ENCODE measurements at places on chromosomes 16 and 17.

- no peak for DNase-seq
Measured at GRCh38 chr17:67431249-67432015, 54.4 kb downstream of the PITPNC1 start.

DNA sequence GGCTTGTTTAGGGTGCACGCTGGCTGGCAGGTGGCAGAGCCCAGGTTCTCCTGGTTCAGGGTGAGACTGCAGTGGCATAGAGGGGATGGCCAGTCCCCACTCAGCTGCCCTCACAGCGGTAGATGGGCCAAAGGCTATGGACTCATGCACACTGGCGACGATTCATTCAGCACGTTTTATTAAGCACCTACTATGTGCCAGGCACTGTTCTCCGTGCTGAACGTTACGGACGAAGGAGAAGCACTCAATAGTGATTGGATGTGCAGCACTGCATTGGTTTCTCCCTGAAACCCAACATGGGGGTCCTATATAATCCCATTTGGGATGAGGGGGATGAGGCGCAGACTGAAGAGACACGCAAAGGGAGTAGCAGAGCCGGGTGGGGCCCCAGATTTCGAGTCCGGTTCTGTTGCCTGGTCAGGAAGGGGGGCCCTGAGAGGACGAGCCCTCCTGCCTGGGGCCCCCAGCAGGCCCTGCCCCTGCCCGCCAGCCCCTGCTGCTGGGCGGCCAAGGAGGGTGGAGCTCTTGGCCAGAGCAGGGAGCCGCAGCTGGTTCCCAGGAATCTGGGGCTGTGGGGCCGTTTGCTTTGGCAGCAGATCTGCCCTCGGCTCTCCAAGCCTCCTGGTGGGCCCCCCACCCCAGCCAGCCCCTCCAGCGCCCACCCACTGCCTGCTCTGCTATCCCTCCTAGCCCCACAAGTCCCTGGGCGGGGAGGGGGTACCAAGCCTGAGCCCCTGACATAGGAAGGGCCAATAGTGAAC is 8.8 kb downstream of the GLIS2 start:
- DNase-seq = no peak

DNA sequence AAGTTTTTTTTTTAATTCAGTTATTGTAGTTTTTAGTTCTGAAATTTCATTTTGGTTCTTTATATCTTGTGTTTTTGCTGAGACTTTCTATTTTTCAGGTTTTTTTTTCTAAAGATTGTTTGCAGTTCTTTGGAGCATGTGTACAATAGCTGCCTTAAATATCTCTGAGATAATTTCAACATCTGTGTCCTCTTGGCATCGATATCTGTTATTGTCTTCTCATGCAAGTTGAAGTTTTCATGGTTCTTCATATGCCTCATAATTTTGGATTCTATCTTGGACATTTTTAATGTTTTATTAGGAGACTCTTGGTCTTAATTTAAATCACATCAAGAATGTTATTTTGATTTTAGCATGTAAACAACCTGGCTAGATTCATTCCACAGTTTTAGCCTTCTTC is 22.8 kb downstream of the COX11 start:
- no peak for DNase-seq

GRCh38 chr17:2259769-2260536 is 43.6 kb downstream of the SMG6 start:
- DNase-seq = peak; percentile 73

DNA sequence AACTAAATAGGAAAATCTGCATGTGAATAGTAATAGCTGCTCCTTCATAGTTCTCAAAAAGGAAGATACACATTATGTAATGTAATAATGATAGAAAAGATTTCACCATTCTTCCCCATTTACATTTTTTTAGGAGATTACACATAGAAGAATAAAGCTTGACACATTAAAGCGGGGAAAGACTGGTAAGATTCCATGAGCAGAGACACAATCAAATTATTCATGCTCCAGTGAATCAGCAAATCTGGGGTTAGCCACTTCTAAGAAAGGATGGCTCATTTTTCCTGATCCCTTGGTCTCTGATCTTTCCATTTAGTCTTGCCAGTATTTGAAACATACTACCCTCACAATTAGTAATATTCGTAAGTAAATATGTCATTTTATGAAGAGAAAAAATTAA is 81.9 kb downstream of the CA4 start:
- DNase-seq = no peak

DNA sequence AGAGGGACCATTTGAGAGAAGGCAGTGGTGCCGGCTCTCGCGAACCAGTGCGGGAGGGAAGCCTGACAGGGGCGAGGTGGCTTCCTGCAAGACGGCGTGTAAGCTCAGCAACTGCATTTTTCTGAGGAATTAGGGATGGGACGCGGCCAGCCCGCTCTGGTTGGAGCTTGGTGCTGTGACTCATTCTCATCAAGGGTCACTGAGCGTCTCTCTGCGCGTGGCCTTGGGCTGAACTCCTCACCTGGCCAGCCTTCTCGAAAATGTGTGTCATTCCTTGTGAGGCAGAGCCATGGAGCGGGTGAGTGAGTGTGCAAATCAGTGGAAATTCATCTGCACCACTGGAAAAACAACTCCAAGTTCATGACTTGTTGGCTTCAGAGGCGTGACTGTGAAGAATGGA is 52.8 kb downstream of the NTN1 start:
- no peak for DNase-seq

- no peak for DNase-seq
Measured at GRCh38 chr16:81410643-81411293, 33.8 kb upstream of the CMIP start.

GRCh38 chr16:50166511-50167500 is 13.7 kb downstream of the TENT4B start:
- no peak for DNase-seq

GRCh38 chr17:8375738-8376259 is 705 bp downstream of the KRABD2 start:
- DNase-seq = no peak

- DNase-seq = no peak
Measured at GRCh38 chr17:32731556-32732295, 145.2 kb downstream of the MYO1D start.

- peak; percentile 51 for DNase-seq
Measured at GRCh38 chr17:21513012-21513570, 136.9 kb downstream of the KCNJ12 start.

- DNase-seq = no peak
Measured at GRCh38 chr17:73393962-73394361, 82.2 kb upstream of the CDC42EP4 start.

GRCh38 chr17:73482251-73482716 is 162.0 kb downstream of the SDK2 start:
- no peak for DNase-seq

GRCh38 chr17:55660178-55660886 is 62.3 kb downstream of the TMEM100 start:
- no peak for DNase-seq

- no peak for DNase-seq
Measured at GRCh38 chr17:56549501-56549900, 44.0 kb upstream of the NOG start.

- no peak for DNase-seq
Measured at GRCh38 chr17:47012457-47012856, 33.4 kb upstream of the RPRML start.

GRCh38 chr17:65121916-65122806 is 15.0 kb upstream of the RGS9 start:
- DNase-seq = no peak

DNA sequence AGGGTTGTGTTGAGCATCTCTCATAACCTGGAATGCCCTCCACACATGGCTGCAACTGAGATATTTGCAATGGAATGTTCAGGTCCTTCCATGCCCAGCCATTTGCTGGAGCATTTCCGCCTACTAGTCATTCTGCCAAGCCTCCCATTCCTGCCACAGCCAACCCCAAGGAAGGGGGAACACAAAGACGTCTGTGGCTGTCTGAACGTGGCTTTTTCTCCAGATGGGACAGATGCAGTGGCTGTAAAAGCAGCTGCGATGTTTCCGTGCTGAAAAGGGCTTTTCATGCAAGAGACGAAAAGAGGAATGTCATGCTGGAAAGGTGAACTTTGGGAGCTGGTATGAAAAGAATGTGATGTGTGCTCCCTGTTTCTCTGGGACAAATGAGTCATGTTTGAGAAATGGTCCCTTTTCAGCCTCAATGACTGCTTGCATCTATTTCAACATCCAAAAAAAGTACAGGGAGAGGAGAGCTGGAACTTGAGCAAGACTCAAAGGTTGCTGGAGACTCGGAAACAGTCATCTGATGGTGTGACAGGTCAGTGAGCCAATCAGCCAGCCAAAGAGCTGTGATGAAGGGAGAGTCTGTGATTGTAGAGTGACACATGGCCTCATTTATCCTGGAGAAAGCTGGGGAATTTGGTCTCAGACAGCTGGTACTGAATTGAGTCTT is 208.9 kb downstream of the SHISA9 start:
- DNase-seq = no peak

GRCh38 chr17:39753514-39754160 is 15.9 kb downstream of the GRB7 start:
- no peak for DNase-seq

- DNase-seq = no peak
Measured at GRCh38 chr16:19948186-19949104, 63.8 kb upstream of the GPRC5B start.

DNA sequence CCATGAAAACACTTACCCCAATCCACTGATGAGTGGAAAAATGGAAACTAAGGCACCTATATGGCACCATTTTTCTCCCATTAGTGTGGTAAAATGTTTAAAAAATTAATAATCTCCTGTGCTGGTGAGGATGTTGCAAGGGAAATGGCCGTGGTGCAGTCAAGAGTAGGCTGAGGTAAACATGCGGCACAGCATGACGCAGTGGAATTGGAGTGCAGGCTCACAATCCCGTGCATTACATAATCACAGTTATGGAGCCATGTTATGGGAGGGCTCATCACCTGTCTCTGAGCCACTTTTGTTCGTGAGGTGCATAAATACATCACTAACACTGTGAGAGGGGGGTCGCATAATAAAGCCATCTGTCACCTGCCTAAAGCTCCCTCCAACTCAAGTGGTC is 164.4 kb upstream of the XYLT1 start:
- DNase-seq = no peak

DNA sequence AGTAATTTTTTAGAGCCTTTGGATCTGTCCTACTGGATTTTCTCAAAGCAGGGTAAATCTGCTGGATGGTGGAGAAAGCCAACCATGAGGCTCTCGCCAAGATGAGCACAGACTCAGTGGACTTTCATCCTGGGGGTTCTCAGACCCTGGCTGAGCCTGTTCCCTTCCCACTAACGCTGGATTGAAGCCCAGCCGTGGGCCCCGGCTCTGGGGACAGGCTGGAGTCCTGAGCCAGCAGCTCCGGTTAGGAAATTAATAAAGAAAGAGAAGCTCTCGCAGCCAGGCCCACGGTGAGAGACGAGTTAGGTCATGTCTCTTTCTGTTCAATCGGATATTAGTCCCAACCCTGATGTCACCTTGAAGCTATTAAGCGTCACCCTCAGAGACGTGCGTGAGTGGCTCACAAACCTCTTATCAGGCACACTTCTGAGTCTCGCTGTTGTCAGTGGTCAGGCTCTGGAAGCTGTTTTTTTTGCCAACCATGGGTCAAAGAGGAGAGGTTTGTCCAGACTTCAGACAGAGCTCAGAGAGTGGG is 27.1 kb downstream of the MEOX1 start:
- no peak for DNase-seq

GRCh38 chr17:58307468-58308172 is 21.0 kb downstream of the TSPOAP1 start:
- no peak for DNase-seq

DNA sequence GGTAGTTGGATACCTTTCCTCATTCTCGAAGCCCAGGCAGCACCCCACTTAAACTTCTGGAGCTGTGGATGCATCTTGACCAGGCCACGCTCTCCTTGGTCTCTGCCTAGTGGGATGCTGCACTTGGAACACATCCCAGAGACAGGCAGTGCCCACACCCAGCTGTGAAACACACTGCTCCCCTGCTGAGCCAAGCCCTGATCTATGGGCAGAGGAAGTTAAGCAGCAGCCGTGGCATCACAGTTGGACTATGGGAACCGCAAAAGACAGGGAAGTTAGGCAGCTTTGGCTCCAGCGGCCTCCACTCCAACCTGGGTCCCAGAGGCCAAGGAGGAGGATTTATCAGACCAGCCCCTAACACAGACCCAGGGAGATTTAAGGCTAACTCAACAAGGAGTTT is 284.8 kb upstream of the CCL2 start:
- DNase-seq = no peak

DNA sequence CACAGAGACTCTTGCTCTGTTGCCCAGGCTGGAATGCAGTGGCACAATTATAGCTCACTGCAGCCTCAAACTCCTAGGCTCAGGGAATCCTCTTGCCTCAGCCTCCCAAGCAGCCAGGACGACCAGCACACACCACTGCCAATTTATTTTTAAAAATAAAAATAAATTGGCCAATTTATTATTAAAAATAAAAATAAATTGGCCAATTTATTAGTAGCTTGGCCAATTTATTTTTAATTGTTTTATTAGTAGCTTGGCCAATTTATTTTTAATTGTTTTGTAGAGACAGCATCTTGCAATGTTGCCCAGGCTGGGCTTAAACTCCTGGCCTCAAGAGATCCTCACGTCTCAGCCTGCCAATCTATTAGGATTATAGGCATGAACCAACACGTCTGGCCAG is 184.3 kb downstream of the FTO start:
- DNase-seq = no peak

DNA sequence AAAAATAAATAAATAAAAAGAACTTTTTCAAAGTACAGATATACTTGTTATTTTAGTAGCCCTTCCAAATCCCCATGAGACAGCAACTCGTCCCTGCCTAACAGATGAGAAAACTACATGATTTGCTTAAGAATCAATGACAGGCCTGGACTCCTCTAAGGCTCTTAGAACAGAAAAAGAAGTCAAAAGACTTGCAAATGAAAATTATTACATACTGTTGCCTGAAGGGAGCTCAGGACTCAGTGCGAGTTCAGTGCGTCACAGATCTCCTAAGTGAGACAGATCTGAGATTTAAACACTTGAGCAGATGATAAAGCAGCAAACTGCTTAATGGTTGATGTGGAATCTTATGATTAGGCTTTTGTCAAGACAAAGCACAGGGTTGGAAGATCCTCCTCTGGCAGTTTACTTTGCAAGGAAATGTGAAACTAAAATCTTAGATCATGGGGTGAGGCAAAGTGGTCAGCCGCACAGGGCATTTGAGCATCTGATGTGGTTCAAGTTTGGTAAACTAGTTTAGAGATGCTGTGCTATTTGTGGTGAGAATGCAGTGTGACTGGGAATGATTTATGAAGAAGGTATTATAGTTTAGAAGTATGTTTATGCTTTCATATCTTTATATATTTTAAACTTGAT is 138.1 kb downstream of the TRIM37 start:
- no peak for DNase-seq

GRCh38 chr16:86992587-86992986 is 324.6 kb downstream of the C16orf95 start:
- no peak for DNase-seq
